ENCODE measurements at places on chromosomes 4 and X. TPM values are rescaled to one million over a fixed set of nuclear protein-coding genes. Genes with fewer than 3 reads are reported as not detected.

DNA sequence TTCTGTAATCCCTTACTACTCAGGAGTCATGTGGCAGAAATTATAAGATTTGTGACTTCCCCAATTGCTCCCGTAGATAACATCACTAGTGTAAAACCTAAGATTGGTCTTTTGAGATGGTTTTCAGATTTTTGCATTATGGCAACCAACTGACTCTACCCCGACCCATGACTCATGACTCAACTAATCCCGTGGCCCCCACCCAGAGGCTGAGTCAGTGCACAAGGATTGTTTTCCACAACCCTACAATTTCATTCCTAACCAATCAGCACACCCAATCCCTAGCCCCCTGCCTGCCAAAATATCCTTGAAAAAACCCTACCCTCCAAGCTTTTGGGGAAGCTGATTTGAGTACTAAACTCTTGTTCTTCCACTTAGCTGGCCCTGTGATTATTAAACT lies 109.4 kb upstream of the FAM9C start:
- H3K36me3 ChIP-seq = no peaks in the 10 kb centered on the region
- no peaks in the 10 kb centered on the region for H3K27me3 ChIP-seq
- H3K4me3 ChIP-seq = no peak overlapping the region
- H3K27ac ChIP-seq = no peak overlapping the region
- H3K4me1 ChIP-seq = no peaks in the 10 kb centered on the region

GRCh38 chrX:119729408-119730201 lies 28.8 kb upstream of the SOWAHD start:
- H3K4me1 ChIP-seq = no peaks in the 10 kb centered on the region
- H3K36me3 ChIP-seq = no peaks in the 10 kb centered on the region
- no peak for DNase-seq
- H3K27ac ChIP-seq = no peak overlapping the region

GRCh38 chr4:73487233-73487632 lies 5.7 kb downstream of the AFM start:
- H3K36me3 ChIP-seq = no peaks in the 10 kb centered on the region
- H3K4me1 ChIP-seq = no peaks in the 10 kb centered on the region
- H3K27me3 ChIP-seq = no peaks in the 10 kb centered on the region
- no peak overlapping the region for H3K27ac ChIP-seq
- DNase-seq = no peak
- no peak overlapping the region for H3K4me3 ChIP-seq

- H3K27me3 ChIP-seq = no peaks in the 10 kb centered on the region
- no peak overlapping the region for H3K27ac ChIP-seq
- no peaks in the 10 kb centered on the region for H3K36me3 ChIP-seq
Measured at GRCh38 chrX:6990552-6991193, 156.8 kb upstream of the STS start.

GRCh38 chr4:173707658-173708419 lies 177.8 kb upstream of the HAND2 start:
- H3K4me1 ChIP-seq = no peaks in the 10 kb centered on the region
- H3K36me3 ChIP-seq = no peaks in the 10 kb centered on the region
- DNase-seq = no peak
- H3K27ac ChIP-seq = no peak overlapping the region
- no peak overlapping the region for H3K4me3 ChIP-seq

DNA sequence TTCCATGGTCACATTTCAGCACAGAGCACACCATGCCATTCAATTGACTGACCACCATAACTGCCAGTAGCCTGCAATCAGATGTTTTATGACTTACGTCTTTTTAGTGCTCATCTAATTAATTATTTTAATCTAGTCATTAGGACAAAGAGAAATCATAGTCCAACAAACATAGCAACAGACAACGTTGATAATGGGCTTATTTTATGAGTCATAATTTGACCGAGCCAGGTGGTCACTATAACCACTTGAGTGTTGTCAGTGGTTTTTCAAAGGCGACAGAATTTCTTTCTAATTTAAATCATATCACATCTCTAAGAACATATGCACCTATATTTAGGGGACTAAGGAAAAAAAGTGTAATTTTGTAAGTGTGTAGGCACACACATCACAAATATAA lies 1.9 kb downstream of the SEC24D start:
- H3K27me3 ChIP-seq = no peaks in the 10 kb centered on the region
- no peak for DNase-seq
- H3K36me3 ChIP-seq = no peaks in the 10 kb centered on the region
- H3K4me3 ChIP-seq = no peak overlapping the region
- peaks cover 54% of the 10 kb centered on the region for H3K4me1 ChIP-seq
- H3K27ac ChIP-seq = peak overlapping the region; percentile 94

GRCh38 chr4:3231471-3231870 lies 17.5 kb upstream of the MSANTD1 start:
- no peaks in the 10 kb centered on the region for H3K27me3 ChIP-seq
- peaks cover 49% of the 10 kb centered on the region for H3K36me3 ChIP-seq
- no peak for DNase-seq
- no peak overlapping the region for H3K27ac ChIP-seq

- no peak overlapping the region for H3K27ac ChIP-seq
- no peaks in the 10 kb centered on the region for H3K36me3 ChIP-seq
- H3K4me1 ChIP-seq = peaks cover 19% of the 10 kb centered on the region
- H3K27me3 ChIP-seq = no peaks in the 10 kb centered on the region
Measured at GRCh38 chr4:17812801-17813200, 2.0 kb downstream of the NCAPG start.

DNA sequence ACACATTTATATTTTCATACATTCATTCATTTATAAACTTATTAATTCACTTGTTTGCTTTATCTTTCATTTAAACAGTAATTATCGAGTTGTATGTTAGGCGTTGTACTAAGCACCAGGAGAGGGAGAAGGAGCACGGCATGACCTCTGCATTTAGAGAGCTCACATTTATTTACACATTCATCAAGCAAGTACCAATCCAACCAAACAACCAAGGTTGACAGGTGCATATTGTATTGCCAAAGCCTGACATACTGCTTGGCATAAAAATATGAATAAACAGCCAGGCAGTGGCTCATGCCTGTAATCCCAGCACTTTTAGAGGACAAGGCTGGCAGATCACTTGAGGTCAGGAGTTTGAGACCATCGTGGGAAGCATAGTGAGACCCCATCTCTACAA lies 37.0 kb upstream of the CLNK start:
- no peak overlapping the region for H3K4me3 ChIP-seq
- no peaks in the 10 kb centered on the region for H3K27me3 ChIP-seq
- no peak overlapping the region for H3K27ac ChIP-seq

DNA sequence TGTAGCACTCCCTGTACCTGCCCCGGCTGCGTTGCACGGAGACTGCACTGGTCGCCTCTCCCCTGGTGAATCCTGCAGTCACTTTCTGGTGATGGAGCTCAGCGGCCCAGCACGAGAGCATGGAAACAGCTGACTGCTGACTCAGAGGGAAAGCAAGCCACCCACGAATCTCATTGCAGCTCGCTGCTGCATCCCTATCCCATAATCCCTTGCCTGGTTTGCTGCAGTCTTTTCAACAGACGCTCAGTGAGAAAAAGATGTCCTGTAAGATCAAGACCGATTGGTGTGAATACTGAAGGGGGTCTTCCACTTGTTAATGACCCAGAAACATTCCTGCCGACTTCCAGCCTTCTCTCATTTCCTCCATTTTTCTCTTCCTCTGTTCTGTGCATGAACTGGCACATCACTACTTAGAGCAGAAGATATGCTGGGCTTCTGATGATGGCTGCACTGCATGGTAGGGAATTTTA lies 52.9 kb downstream of the TRIM2 start:
- H3K36me3 ChIP-seq = no peaks in the 10 kb centered on the region
- no peak overlapping the region for H3K27ac ChIP-seq
- peak overlapping the region; percentile 2 for H3K4me3 ChIP-seq
- peaks cover 23% of the 10 kb centered on the region for H3K4me1 ChIP-seq
- no peaks in the 10 kb centered on the region for H3K27me3 ChIP-seq

GRCh38 chr4:152920768-152921167 lies 15.4 kb upstream of the FHDC1 start:
- H3K27ac ChIP-seq = no peak overlapping the region
- H3K4me1 ChIP-seq = no peaks in the 10 kb centered on the region
- no peaks in the 10 kb centered on the region for H3K36me3 ChIP-seq
- H3K27me3 ChIP-seq = no peaks in the 10 kb centered on the region

GRCh38 chr4:90078440-90078839 lies 48.8 kb upstream of the CCSER1 start:
- DNase-seq = no peak
- no peaks in the 10 kb centered on the region for H3K36me3 ChIP-seq
- H3K4me1 ChIP-seq = no peaks in the 10 kb centered on the region
- H3K4me3 ChIP-seq = no peak overlapping the region
- no peak overlapping the region for H3K27ac ChIP-seq

DNA sequence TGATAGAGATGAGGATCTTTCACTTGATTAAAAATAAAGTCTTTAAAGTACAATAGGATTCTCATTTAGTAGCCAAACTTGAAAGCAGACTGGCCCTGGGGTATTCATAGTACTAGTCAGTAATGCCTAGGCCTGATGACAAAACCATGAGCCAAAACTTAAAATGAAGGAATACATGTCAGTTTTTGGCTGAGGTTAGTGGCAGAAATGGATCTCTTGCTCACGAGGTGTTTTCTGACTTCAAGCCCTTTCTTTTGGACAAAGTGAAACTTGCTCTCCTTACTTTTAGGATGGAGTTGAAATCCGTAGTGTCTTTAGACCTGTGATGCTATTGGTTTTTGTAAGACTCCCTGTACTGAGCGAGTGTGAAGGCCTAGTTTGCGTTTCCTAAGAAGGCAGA lies 157.7 kb downstream of the CCNG2 start:
- no peak overlapping the region for H3K27ac ChIP-seq
- H3K4me3 ChIP-seq = no peak overlapping the region
- no peaks in the 10 kb centered on the region for H3K4me1 ChIP-seq
- no peaks in the 10 kb centered on the region for H3K27me3 ChIP-seq

DNA sequence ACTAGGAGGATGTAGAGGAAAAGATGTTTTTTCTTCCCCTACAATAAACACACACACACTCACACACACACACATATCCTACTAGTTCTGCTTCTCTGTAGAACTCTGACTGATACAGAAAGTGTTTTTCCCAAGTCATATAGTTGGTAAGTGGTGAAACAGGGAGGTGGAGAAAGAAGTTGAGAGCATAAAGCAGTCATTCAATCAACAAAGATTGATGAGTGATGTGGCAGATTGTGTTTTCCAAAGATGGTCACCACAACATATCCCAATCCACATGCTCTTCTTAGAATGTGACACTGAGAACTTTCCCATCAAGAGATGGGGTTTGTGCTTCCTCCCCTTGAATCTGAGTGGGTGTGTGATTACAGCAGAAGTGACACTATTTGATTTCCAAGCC lies 123.4 kb upstream of the ATP6AP2 start:
- H3K27me3 ChIP-seq = no peaks in the 10 kb centered on the region
- no peak overlapping the region for H3K27ac ChIP-seq
- H3K4me3 ChIP-seq = no peak overlapping the region
- no peak for DNase-seq
- H3K36me3 ChIP-seq = no peaks in the 10 kb centered on the region

GRCh38 chr4:153501578-153501977 lies 35.4 kb downstream of the TMEM131L start:
- no peak for DNase-seq
- no peaks in the 10 kb centered on the region for H3K36me3 ChIP-seq
- no peak overlapping the region for H3K27ac ChIP-seq
- no peak overlapping the region for H3K4me3 ChIP-seq
- peaks cover 14% of the 10 kb centered on the region for H3K4me1 ChIP-seq
- H3K27me3 ChIP-seq = no peaks in the 10 kb centered on the region

DNA sequence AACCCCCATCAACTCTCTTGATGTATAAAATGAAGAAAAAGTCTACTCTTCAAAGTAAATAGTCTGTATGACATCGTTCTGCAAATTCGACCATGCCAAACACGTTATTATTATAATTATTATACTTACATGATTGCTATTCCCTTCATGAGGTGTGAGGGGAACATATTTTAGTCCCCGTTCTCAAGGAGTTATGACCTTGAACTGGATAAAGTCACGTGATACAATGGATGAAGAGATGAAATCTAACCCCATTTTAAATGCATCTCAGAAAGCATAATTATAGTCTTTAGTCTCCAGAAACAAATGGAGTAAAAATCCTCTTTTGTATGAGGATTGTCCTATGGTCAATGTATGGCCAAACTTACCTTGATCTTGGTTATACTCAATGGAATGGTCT lies 250.3 kb downstream of the HS3ST1 start:
- no peak overlapping the region for H3K27ac ChIP-seq

- peaks cover 93% of the 10 kb centered on the region for H3K36me3 ChIP-seq
- H3K27me3 ChIP-seq = no peaks in the 10 kb centered on the region
- no peak overlapping the region for H3K4me3 ChIP-seq
Measured at GRCh38 chrX:15815779-15816437, 25.6 kb downstream of the ZRSR2 start.

DNA sequence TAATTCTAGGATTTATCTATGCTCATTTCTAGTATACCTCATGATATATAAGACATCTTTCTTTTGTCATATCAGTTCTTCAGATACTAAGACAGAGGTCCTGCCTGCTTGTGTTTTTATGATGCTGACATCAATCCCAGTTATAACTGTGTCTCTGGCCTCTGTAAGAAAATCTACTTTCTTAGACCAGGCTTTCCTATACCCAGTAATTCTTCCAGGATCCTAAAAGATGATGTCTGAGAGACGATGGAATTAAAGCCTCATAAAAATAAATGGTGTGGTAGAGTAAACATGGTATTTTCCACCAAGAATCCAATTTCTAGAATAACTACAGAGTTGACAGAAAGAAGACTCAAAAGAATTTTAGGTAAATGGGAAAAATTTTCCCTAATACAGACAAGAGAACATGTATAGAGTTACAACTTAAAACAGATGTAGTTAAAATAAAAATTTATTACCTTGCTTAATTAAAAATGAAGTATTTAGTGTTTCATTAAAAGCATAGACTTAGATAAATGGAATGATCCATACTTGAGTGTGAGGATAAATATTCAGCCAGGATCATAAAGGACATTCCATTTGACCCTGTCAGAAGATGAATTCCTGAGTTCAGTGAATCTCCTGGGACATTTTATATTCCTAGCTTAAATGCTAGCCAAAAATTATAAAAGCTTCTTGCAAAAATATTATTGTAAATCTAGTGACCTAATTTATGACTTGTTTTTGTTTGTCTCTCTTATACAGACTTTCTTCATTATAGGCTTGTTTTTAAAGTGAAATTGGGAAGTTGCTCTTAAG lies 137.4 kb downstream of the PDLIM5 start:
- no peaks in the 10 kb centered on the region for H3K4me1 ChIP-seq
- peaks cover 5% of the 10 kb centered on the region for H3K36me3 ChIP-seq
- no peak overlapping the region for H3K4me3 ChIP-seq
- H3K27ac ChIP-seq = no peak overlapping the region
- H3K27me3 ChIP-seq = no peaks in the 10 kb centered on the region

- no peak for DNase-seq
- H3K36me3 ChIP-seq = no peaks in the 10 kb centered on the region
- no peaks in the 10 kb centered on the region for H3K27me3 ChIP-seq
- H3K27ac ChIP-seq = peak overlapping the region; percentile 76
- peak overlapping the region; percentile 57 for H3K4me3 ChIP-seq
- H3K4me1 ChIP-seq = no peaks in the 10 kb centered on the region
Measured at GRCh38 chrX:9786798-9787635, 788 bp downstream of the SHROOM2 start.

ABCG2 gene
- total RNA-seq = 0.76 TPM

MAGEA2 gene
- not detected for total RNA-seq

TREX2 gene
- total RNA-seq = 3.4 TPM

HPGDS gene
- total RNA-seq = not detected

MAP7D3 gene
- total RNA-seq = 11.8 TPM

CDKN2AIP gene
- total RNA-seq = 33.5 TPM

DUSP21 gene
- total RNA-seq = not detected

TMEM187 gene
- total RNA-seq = 2.5 TPM

All from esophagus squamous epithelium (tissue), 5 donors.